CD4-positive, alpha-beta T cell treated with Interleukin-6 at 100 ng/mL for 8 hours (primary cell): ENCODE measurements at places on chromosomes 1 and 21.

- no peak for DNase-seq
These were observed 81.7 kb downstream of the ARID4B start for GRCh38 chr1:235246022-235246948.

GRCh38 chr1:28897789-28898188 is 16.6 kb upstream of the EPB41 start:
- DNase-seq, result no peak

- no peak for DNase-seq
These were observed 101.4 kb downstream of the TOMM20 start for GRCh38 chr1:235027076-235027861.

- no peak for DNase-seq
These were observed 22.6 kb downstream of the RPRD2 start for GRCh38 chr1:150386592-150386991.

- no peak for DNase-seq
These were observed 27.7 kb upstream of the SPSB1 start for GRCh38 chr1:9265037-9265436.

DNA sequence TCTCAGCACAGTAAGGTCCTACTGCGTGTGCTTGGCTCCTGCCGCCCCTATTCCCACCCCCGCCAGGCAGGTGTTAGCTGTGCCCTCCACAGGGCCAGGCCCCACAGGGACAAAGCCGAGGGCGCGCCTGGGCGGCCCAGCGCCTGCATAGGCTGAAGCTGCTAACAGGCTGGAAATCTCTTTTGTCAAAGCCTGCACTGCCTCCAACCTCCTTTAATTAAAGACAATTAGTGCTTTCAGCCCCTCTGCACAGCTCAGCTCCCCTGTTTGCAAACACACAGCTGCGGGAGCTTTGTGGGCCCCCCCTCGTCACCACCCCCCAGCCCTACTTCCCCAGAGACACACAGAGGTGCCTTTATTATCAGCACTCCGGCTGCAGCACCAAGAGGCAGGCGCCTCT is 95.9 kb downstream of the EPHB2 start:
- DNase-seq, result no peak

DNA sequence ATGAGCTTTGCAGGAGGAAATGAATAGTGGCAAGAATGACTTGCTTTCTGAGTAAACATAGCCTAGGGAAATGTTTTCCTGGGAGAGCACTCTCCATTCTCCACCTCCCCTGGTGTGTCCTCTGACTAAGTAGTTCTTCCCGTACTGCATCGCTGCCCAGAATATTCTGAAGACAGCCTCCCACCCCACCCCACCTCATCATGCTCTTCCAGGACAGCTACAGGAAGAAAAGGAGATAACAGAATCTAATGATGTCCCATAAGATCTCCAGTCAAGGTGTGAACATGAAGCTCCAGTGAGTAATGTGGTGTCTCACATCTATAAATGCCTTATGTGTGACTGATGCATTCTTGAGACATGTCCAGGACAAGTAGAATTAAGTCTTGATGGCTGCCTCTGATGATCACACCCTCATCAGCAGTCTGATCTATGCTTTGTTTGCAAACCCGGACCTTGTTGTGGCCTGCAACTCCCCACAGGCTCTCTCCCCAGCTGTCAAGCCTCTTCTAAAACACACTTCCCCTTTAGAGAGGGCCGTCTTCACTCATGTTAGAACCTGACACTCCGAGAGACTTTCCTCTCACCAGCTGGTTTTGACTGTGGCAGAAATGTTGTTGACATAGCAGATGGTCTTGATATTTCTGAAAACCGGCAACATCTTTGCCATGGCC is 183.0 kb downstream of the CYYR1 start:
- DNase-seq, result no peak

- no peak for DNase-seq
These were observed 142.7 kb upstream of the CD34 start for GRCh38 chr1:208053661-208054060.

- no peak for DNase-seq
These were observed 21.9 kb downstream of the LRRC8D start for GRCh38 chr1:89842567-89843272.

GRCh38 chr21:26495283-26495849 is 77.7 kb downstream of the CYYR1 start:
- no peak for DNase-seq

DNA sequence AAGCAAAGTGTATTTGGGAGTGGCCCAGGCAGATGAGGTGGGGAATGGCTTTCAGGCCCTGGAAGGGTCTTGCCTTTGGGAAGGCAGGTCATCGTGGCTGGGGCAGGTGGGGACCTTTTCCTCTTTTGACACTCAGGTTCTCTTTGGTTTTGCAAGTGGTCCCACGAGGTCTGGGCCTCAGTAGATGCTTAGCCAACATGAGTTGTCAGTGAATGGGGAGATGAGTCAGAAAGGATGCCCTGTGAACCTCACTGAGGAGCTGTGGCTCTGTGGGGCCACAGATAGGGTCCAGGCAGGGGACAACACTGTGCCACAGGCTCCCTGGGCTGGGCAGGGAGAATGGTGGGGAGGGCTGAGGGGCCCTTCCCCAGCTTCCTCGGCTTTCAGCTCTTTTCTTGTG is 19.0 kb downstream of the ARHGEF10L start:
- no peak for DNase-seq

DNA sequence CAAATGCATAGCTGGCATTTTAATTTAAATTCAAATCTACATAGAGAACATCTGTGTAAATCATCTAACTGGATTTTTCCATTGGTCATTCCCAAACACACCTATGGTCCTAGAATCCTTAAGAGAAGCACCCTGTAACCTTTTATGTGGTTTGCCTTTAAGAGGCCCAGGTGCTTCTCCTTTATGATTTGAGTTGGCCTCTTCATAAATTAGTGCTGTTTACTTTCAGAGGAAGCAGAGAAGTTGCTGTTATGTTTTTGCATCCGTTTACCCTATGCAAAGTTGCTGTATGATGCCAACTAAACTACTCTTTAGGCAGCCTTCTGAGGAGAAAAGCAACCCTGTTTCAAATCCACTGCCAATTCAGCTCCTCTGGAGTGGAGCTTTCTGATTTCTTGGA is 193.8 kb downstream of the HS2ST1 start:
- DNase-seq, result no peak

- DNase-seq, result no peak
These were observed 2.2 kb downstream of the MIS18A start for GRCh38 chr21:32276671-32277070.

- no peak for DNase-seq
These were observed 971.0 kb downstream of the AMY1C start for GRCh38 chr1:104720741-104721140.

- no peak for DNase-seq
These were observed 1.1 kb upstream of the KIF21B start for GRCh38 chr1:201024625-201024998.

DNA sequence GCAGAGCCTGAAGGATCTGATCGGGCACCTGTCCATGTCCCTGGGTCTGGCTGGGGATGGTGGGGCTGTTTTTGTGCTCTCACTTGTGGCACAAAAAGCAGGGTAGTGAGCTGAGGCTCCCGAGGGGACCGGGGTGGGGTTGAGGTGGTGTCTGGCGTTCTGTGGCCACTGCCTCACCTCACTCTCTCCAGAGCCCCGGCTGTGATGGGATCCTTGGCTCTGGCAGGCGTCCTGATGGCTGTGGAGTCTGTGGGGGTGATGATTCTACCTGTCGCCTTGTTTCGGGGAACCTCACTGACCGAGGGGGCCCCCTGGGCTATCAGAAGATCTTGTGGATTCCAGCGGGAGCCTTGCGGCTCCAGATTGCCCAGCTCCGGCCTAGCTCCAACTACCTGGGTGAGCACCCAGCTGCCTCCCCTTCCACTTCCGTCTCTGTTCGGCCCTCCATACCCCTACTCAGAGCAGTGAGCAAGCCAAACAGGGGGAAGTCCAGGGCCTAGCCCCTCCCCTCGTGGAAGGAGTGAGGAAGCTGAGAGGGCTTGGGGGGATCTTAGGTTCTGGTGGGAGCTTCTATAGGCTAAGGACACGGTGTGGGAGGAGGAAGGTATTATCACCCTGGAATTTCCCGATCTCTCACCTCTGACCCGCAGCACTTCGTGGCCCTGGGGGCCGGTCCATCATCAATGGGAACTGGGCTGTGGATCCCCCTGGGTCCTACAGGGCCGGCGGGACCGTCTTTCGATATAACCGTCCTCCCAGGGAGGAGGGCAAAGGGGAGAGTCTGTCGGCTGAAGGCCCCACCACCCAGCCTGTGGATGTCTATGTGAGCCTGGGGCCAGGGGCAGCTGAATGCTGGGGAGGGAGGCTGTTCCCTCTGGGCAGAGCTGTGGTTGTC is 7.0 kb downstream of the ADAMTSL4 start:
- DNase-seq, result no peak
